ENCODE measurements at places on chromosomes 12 and 14.

- peak; percentile 16 for DNase-seq
These were observed 10.0 kb downstream of the STAC3 start for GRCh38 chr12:57240926-57241401.

GRCh38 chr12:1507308-1507707, 87.1 kb downstream of the FBXL14 start:
- no peak for DNase-seq

DNA sequence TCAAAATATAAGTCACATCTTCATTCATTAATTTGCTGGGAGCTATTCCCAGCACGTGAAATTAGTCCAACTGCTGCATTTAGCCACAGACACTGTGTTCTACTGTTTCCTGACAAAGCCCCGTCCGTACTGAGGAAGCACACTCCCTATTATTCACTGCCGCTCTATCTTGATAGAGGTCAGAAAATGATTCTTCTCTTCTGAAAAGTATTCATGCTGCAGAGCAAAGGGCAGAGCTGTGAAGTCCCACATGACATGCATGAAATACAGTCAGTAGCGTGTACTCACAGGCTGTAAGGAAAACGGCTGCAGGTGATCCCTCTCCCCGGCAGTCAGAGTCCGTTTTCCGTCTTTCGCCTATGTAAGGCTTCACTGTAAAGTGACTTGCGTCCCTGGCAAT, 302.5 kb upstream of the FKBP4 start:
- DNase-seq: no peak

GRCh38 chr12:85002778-85003296, 33.2 kb downstream of the TSPAN19 start:
- no peak for DNase-seq

- peak; percentile 20 for DNase-seq
These were observed 7.6 kb upstream of the USP15 start for GRCh38 chr12:62252576-62252975.

DNA sequence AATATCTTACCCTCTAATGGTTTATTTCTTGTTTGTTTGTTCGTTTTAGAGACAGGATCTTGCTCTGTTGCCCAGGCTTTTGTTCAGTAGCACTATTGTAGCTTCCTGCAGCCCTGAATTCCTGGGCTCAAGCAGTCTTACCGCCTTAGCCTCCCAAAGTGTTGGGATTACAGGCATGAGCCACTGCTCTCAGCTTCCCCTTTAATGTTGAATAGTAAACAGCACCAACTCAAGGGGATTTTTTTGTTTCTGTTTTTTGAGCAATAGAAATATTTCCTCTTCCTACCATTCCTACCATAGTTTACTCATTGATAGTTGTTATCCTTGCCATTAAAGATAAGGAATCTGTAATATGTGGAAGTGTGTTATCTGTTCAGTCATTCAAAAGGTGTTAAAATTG, 10.7 kb downstream of the ARID4A start:
- DNase-seq: no peak

DNA sequence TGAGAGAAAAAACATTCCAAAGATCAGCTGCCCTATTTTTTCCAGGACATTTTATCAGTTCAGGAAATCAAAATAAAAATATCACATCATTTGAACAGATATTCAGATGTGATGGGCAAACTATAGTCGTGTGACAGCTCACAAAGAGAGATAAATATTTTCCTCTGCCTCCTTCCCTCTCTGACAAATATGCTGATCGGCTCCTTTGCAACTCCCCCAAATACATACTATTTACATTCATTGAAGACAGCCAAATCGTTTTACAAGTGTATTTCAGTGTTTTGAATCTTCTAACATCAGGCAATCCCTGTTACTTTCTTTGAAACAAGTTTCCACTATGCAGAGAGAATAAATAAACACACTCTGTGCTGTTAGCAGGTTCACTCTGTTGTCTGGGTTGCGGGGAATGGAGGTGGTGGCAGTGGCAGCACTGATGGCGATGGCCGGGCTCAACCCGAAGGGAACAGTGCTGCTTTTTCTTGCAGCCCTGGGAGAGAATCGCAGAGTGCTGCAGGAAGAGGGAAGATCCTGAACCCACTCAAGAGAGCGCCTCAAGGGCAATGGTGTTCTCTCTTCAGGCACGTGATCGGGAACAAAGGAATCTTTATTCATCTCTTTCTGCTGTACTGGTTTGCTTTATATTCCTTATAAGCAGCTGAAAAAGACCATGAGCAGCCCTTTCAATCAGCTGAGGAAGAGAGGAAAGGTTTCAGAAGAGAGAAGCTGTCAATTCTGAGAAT, 142.5 kb downstream of the PHLDA1 start:
- no peak for DNase-seq

DNA sequence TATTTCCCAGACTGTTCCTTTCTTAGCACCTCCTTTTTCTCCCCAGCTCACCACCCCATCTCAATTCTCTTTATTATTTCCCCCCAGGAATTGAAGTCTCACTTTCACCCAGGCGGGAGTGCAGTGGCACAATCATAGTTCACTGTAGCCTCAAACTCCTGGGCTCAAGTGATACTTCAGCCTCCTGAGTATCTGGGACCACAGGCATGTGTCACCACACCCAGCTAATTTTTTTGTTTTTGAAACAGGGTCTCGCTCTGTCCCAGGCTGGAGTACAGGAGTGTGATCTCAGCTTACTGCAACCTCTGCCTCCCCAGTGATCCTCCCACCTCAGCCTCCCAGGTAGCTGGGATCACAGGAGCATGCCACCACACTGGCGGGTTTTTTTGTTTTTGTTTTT, 11.0 kb downstream of the RACGAP1 start:
- no peak for DNase-seq

DNA sequence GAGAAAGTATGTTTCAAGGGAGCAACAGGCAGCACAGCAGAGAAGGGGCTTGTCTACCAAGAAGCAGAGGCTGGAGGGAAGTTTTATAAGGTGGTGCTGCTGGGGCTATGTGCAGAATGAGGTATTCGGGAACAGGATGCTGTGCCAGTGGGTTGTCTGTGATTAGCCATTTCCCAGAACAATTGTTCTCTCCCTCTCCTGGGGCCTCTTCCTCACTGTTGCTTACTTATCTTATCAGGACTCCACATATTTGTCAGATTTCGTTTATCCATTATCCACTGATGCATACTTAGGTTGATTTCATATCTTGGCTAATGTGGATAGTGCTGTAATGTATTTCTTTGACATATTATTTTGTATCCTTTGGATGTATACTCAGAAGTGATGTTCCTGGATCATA, 195.1 kb upstream of the RTL1 start:
- DNase-seq: no peak

- no peak for DNase-seq
These were observed 58.8 kb upstream of the FBRSL1 start for GRCh38 chr12:132430838-132431774.

- DNase-seq: no peak
These were observed 38.0 kb upstream of the BDKRB2 start for GRCh38 chr14:96166461-96167223.

DNA sequence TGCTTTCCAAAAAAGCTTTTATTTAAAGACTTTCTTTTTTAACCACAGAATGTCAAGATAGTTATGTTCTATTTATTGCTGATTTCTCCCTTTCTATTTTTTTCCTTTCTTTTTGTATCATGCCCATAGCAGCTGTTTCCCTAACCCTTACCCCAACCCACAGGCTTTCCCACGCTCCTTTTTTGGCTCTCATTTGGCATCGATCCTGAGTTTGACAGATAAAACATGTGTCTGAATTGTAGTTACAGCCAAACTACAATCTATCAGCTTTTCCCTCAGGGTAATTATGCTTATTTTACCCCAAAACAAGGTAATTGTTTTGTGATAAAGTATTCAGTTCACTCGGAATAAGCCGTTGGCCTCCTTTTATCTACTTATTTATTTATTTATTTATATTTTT, 46.7 kb downstream of the PDE3A start:
- no peak for DNase-seq

DNA sequence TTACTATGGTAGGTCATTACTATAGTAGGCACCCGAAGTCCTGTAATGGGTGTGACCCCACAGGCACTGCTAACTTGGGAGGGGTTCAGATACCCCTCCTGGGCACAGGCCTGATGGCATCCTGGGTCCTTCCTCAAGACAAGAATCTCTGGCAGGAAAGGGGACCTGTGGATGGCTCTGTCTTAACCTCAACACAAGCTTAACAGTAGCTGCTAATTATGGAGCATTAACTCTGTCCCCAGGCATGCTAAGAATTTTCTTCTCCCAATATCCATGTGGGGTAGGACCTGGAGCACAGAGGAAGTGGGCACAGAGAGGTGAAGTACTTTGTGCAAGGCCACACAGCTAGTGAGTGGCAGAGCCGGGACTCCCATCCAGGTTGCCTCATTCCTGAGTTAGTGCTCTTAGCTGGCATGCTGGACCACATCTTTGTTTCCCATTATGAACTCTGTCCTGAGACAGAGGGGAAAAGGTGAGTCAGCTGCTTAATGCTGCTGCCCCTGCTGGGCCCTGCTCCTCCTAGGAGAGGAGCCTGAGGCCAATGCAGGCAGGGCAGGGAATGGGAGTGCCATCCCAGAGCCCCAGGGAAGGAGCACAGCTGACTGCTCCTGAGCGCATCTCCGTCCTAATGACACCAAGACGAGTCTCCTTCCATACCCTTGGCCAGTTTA, 32.1 kb downstream of the GALNT16 start:
- peak; percentile 38 for DNase-seq

GRCh38 chr12:108839890-108840230, 17.5 kb downstream of the SSH1 start:
- no peak for DNase-seq

GRCh38 chr12:28951935-28952334, 197.1 kb upstream of the FAR2 start:
- no peak for DNase-seq

DNA sequence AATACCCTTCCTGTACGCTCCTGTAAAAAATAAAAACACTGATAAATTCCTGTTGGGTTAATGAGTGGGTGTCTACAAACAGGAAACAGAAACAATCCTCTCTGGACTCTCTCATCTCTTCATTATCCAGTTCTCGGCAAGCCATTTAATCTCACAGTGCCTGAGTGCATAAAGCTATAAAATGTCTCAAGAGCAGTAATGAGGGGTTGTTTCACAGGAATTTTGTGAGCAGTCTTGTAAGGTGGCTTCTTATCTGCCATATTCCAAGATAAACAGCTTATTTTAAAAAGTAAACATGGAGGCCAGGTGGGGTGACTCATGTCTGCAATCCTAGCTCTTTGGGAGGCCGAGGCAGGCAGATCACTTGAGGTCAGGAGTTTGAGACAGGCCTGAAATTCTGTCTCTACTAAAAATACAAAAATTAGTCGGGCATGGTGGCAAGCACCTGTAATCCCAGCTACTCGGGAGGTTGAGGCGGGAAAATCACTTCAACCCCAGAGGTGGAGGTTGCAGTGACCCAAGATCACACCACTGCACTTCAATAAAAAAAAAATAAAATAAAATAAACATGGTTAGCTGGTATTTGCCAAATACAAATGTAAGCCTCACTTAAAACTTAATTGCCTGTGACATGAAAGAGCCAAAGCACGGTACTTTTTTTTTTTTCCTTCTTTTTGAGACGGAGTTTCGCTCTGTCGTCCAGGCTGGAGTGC, 54.0 kb downstream of the CLIP1 start:
- peak; percentile 37 for DNase-seq

- DNase-seq: peak; percentile 56
These were observed 8.4 kb upstream of the PIANP start for GRCh38 chr12:6708960-6709394.

GRCh38 chr12:48160807-48161206, 3.5 kb upstream of the ASB8 start:
- no peak for DNase-seq

GRCh38 chr12:77299001-77299400, 233.6 kb upstream of the E2F7 start:
- no peak for DNase-seq

- peak; percentile 89 for DNase-seq
These were observed 192.6 kb upstream of the BCL2L14 start for GRCh38 chr12:11877869-11878780.

DNA sequence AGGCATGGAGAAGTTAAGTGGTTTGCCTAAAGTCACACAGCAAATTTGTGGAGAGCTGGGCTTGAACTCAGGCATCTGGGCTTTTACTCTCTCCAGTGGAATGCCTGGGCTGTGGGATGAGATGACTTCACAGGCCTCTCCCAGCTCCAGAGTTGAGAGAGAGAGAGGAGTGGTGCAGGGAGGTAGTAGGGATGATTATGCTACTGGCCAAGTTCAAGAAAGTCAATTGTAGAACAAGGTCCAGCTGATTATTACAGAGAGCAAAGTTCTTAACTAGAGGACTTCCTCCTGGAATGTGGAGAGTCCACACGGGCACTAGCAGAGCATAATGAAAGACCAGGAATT, 769 bp upstream of the EMP1 start:
- peak; percentile 56 for DNase-seq

DNA sequence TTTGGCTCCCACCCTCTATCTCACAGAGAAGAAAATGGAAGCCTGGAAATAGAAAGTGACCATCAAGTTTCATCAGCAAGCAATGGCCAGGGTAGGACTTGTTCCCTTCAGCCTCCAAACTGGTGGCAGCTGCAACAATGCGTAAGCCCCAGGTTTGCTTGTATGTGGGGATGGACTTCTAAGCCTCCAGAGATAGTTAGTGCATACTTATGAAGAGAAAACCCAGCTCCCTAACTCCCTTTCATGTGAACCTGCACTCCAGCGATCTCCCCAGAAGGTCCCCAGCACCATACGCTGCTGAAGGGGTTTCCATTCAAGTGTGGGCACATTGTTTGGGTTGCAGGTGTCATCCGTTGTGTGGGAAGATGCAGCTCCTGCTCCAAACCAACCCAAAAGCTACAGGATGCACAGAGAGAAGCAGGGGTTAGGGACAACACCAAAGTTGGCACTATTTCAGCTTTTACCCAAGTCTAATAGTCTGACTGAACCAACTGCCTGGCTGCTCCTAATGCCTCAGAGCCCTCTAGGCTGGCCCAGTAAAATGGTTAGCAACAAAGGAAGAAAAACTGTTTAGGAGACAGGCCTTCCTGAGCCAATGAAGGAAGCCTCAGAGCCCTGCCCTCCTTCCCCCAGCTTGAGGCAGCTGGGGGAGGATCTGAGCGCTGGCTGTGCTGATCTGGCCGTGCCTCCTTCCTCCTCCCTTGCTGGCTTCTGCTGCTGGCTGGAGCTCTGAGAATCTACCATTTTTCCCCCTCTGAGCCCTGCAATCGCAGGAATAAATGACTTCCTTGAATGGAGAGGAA, 12.3 kb downstream of the ZFP36L1 start:
- peak; percentile 60 for DNase-seq

DNA sequence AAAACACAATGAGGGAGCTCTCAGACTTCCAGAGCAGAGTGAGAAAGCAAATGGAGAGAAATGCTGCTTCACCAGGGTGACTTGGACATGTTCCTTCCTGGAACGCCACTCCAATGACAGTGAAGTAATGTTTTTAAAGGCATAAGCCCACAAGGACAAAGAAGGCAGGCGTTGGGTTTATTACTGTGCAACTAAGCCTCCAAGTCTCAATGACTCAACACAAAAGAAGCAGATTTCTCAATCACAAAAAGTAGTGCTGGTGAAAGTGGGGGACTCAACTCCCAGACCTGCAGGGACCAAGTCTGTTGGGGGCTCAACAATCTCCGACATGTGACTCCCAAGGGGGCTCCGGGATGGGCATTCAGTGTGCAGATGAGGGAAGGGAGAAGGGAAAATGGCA, 505.2 kb downstream of the BCL11B start:
- DNase-seq: peak; percentile 15

GRCh38 chr12:80264386-80264785, 165.0 kb downstream of the OTOGL start:
- no peak for DNase-seq

- peak; percentile 43 for DNase-seq
These were observed 172.3 kb upstream of the ATXN7L3B start for GRCh38 chr12:74365178-74365964.

GRCh38 chr12:85007836-85008235, 28.2 kb downstream of the TSPAN19 start:
- DNase-seq: peak; percentile 64

Data from HT1080 (cell line).